ENCODE measurements at places on chromosomes 7 and 10.

GRCh38 chr10:119283387-119283786, 76.0 kb downstream of the GRK5 start:
- DNase-seq = no peak

- DNase-seq = no peak
These were observed 35.8 kb downstream of the PALS2 start for GRCh38 chr7:24609059-24609458.

DNA sequence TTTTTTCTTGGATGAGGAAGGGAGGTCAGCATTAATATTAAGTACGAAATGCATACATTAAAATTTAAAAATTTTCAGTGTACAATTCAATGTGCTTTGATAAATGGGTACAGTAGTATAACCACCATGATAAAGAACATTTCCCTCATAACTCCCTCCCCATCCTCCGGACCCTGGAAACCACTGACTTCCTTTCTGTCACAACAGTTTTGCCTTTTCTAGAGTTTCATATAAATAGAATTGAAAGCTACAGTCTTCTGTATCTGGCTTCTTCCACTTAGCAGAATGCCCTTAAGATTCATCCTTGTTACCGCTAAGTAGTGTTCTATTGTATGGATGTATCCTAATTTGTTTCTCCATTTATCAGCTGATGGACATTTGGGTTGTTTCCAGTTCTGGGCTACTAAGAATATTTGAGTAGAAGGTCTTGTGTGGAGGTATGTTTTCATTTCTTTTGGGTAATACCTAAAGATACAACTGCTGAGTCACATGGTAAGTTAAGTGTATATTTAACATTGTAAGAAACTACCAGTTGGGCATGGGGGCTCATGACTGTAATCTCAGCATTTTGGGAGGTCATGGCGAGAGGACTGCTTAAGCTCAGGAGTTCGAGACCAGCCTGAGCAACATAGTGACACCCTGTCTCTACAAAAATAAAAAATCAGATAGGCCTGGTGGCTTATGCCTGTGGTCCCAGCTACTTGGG, 30.8 kb downstream of the ABI1 start:
- no peak for DNase-seq

DNA sequence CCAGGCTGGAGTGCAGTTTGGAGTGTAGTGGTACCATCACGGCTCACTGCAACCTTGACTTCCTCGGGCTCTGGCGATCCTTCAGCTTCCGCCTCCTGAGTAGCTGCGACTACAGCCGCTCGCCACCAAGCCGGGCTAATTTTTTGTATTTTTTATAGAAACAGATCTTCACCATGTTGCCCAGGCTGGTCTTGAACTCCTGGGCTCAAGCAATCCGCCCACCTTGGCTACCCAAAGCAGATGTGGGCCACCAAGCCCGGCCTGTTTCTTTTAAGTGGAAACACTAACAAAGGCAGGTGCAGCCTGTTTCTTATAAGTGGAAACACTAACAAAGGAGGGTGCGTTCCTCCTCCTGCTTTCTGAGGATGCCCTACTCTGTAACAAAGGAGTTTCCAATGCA, 18.2 kb downstream of the PRF1 start:
- no peak for DNase-seq

DNA sequence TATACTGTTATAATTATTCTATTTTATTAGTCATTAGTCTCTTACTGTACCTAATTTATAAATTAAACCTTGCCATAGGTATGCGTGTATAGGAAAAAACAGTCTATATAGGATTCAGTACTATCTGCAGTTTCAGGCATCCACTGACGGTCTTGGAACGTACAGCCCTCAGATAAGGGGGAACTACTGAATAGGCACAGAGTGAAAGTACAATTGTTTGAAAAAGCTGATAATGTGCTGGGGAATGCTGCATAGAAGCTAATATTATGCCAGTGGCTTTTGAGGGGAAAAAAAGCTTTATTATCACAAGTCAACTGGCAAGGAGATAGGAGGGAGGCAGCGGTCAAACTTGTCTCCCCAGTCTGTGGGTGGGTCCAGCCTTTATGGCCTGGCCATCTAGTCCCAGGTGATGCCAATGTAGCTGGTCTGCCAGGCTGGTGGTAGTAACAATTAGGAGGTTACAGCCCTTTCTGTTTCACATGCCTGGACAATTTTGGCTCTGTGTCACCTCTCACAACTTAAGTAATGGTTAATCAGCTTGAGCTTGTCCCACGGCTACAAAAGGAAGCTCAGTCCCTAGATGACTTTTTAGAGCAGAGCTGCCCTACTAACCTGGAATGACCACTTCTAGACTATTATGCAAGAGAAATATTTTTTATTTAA, 8.3 kb upstream of the FMC1 start:
- DNase-seq = no peak

DNA sequence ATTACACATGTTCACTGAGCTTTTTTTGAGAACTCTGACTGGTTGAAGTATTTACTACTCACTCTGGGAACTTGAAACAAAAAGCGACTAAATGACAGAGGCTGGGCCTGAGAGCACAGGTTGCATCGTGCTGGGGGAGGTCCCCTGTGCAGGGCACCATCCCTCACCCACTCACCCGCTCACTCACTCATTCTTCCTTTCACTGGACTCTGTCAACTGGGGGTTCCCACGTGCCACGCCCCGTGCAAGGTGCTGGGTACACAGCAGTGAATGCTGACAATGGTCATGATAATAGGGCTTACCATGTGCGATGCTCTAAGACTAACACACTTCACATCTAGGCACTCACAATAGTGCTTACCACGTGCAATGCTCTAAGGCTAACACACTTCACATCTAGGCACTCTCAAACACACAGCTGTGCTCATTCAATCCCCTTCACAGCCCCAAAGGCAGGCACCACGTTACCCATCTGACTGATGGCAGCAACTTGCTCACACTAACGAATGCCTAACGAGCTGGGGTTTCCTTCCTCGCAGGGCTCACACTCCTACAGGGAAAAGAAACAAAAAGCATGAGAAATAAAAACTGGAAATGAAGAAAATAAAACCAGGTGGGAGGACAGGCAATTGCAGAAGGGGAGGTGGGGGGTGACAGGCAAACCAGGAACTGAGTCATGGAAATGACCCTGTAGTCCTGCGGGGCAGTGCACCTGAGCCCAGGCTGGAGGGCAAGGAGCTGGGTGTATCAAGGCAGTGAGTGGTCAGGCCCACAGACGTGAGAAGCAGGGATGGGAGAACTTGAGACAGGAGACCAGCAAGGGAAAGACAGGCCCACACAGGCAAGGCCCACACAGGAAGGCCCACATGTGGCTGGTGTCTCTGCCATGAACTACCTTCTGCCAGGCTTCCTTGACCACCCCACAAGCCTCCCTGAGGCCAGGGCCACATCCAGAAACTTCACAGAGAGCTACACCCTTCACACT, 147.0 kb upstream of the FAM20C start:
- no peak for DNase-seq

GRCh38 chr7:111364413-111364812, 197.9 kb downstream of the IMMP2L start:
- no peak for DNase-seq

DNA sequence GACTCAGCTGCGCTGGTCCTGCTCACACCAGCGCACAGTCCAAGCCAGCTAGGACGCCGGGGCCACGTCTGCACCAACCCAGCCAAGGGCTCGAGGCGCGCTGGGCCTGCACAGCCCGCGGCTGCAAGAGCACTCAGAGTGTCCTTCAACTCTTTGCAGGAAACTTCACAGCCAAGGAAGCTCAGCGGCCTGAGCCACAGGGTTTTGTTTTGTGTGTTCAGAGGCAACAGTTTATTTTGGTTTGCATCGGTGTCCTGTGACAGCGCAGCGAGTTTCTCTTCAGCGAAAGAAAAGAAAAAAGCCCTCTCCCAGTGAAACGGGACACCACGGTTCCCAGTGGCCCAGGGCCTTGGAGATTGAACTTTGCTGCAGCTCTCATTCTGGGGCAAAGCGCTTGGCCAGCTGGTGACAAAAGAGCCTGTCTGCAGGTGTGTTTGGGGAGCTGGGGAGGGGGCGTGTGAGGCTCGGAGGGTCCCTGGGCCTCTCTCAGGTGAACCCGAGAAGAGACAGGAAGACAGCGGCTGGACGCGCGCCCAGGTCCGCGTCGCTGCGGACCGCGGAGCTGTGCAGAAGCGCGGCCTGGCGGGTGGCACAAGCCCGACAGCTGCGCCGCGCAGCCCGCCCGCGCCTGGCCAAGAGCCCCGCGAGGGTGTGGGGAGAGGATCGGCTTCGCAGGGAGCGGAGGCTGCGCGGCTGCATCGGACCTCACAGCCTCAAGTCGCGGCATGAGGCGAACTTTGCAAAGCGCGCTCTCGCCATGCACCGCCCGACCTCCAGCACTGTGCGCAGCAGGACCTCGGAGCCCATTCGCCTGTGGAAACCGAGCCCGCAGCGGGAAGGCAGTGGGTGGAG, 922 bp downstream of the CXCL12 start:
- DNase-seq = no peak

DNA sequence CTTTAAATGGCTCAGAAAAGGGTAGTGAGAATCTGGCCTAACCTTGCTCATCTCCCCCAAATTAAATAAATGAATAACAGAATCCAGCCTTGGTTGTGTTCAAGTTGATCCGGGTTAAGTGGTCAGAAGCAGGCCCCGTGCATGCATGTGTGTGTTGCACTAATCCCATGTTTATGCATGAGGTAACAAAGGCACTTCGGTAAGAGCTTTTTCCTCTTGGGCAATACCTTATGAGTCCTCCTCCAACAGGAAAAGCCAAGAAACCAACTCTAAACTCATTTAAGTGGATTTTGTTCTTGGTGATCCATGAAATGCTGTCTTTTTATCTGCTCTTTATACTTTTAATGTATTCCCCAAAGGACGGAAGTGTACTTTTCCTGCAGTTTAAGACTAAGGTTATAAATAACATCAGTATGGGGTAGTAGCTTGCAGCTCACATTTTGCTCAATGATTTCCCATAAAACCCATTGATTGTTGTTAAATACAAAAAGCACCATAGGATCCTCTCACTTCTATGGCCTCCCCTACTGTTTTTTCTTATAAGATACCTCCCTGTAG, 104.9 kb upstream of the YAE1 start:
- no peak for DNase-seq

GRCh38 chr10:114195079-114195478, 15.9 kb downstream of the TDRD1 start:
- no peak for DNase-seq

DNA sequence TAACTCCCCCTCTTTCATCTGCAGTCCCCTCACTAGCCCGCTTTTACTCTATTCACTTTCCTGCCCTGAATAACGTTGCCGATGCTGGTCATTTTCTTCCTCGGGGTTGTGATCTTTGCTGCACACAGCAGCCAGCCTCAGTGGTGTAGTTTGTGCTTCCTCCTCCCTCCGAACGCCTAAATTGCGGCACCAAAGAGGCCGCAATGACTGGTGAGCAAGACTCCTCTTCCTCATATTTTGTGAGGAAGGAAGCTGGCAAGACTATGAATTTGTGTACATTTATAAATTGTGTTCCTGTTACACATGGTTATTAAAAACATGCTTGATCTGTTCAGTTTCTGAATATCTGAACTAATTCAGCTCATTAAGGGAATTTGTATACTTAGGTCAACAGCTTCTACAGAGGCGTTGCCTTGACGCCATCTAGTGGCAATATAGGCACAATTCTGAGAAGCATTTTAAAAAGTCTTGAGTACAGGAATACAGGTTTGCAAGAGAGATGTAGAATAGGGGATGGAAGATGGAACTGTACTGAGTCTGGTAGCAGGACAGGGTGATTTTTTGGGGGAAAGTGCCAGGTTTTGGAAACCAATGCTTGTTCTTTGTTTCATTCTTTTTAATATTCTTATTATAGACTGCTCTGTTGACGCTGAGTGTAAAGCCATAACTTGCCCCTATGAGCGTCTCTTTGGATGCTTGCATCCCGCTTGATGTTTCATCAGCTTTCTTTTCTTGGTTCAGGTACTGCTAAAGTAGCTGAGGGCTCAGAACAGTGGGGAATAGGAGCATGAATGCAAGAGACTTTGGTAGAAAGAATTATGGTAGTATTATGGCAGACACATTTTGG, 4.1 kb upstream of the TAS2R5 start:
- DNase-seq = no peak

DNA sequence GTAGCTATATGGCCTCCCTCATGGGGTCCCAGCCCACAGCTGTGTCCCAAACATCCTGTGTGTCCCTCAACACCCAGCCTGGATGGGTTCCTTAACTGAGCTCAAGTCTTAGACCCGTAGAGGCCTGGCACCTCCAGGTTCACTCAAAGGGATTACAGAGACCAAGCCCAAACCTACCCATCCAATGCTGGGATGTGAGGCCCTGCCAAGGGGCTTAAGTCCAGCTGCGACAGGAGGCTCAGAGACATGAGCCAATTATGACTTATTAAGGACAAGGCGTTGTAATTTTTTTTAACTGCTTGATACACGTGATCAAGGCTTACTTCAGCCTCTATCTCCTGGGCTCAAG, 105.6 kb upstream of the RET start:
- DNase-seq = no peak

DNA sequence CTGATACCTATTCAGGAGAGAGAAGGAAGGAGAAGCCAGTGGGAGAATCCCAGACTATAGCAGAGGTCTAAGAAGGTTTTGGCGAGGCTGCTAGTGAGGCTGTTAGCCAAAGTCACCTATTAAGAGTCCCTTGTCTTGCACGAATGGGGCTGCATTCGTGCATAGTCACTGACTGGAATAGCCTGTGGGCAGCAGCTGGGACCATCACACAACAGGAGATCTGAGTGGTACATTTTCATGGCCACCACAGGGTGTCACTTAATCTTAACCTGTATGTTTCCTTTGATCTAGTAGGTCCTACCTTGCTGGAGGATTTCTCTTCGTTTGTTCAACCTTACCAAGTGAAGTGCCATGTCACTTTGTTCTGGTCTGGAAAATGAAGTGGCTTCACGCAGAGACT, 319.9 kb downstream of the BMPER start:
- DNase-seq = no peak

GRCh38 chr10:119750391-119751230, 24.8 kb downstream of the INPP5F start:
- no peak for DNase-seq

GRCh38 chr10:51675088-51675487, 24.3 kb downstream of the CSTF2T start:
- no peak for DNase-seq

GRCh38 chr7:79091011-79091410, 362.5 kb downstream of the MAGI2 start:
- no peak for DNase-seq

GRCh38 chr7:36232971-36233550, 80.0 kb downstream of the EEPD1 start:
- DNase-seq = no peak

DNA sequence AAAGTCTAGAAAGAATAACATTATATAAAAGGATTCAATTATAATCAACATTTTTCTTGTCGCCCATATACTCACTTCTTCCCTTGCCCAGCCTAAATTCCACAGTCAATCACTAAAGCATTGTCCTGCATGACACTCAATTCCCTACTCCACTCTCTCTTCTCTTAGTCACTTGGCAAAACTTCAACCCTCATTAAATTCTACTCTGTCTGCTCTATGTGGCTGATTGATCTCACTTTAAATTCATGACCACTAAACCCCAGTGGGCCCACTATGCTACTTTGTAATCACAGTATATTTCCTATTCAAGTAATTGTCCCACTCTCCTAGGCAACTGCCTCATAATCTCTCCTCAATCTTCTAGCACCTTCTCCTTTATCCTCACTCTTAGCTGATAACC, 54.1 kb downstream of the MTERF1 start:
- DNase-seq = no peak

GRCh38 chr7:83427884-83428283, 221.1 kb downstream of the SEMA3E start:
- no peak for DNase-seq

GRCh38 chr10:93947055-93947454, 46.7 kb upstream of the PLCE1 start:
- DNase-seq = no peak

GRCh38 chr7:66837007-66837406, 84.0 kb upstream of the TMEM248 start:
- DNase-seq = no peak

All from activated T-helper 1 cell treated with anti-CD3 and anti-CD28 coated beads, Interleukin-2, amount 50 U/mL, for 16 hours (primary cell).